A673 (cell line): ENCODE measurements at places on chromosomes 2 and 18.
A peak's percentile ranks its signal among the peaks of the same experiment; 100 is the strongest.

DNA sequence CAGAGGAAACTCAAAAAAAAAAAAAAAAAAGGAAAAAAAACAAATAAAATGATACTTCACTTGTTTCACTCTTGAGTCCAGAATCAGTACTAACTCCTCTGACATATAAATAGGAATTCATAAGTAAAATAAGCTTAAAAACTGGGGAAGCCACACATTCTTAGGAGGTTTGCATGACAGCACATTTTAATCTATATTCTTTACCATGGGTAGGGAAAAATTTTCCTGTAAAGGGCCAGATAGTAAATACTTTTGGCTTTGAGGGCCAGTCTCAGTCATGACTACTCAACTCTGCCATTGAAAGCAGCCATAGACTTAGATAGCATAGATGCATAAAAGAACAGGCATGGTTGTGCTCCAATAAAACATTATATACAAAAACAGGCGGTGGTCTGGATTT lies 145.2 kb downstream of the BCL11A start:
- DNase-seq: no peak

GRCh38 chr2:231612109-231612455 lies 19.4 kb downstream of the TEX44 start:
- no peak for DNase-seq

DNA sequence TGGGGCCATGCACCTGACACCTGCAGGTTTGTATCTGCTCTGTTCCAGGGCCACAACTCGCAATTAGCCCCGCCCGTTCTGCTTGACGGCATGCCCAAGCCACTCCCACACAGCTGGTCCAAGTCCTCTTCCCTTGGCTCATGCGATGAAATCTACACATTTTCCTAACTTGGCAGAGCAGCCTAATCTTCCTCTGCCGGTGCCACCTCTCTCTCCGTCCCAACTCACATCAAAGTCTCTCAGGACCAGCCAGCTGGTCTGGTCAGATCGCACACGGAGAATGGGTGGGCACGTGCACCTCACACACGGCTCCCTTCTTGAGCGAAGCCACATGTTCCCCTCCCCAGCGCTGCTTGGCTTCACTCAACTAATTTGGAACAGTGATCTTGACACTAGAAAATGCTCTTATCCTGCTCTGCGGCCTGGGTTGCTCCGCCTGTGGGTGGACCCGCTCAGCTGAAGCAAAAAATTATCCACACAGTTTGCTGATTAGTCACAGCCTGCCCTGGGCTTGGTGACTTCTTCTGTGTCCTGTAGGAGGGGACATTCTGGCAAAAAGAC lies 176.7 kb downstream of the NRP2 start:
- no peak for DNase-seq

DNA sequence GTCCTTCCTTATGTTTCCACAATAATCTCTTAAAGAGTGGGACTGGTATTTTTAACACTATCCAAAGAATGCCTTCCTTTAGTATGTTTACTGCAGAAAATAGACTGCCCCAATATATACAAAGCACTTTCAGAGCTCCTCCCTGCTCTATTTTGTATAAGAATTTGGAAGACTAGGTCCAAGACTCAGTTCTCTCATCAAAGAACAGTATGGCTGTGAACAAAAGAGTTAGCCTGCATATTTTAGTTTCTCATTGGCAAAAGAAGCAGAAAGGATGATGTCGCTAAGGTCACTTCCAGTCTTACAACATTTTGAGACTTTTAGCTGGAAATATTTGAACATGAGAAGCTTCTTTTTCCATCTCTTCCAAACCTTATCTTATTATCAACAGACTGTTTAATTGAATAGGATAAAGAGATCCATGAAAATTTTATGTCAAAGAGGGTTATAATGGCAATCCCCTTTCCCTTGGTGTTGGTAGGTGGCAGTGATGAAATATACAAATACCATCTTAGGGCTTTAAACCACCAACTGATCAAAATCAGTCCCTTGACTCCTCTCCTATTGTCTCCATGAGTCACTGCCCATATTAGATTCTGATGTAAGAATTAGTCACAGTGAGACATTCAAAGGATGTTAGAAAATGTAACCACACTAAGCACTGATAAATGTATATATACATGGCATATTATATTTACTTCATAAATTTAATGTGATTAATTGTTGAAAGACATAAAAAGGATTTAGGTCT lies 266.9 kb upstream of the DSEL start:
- peak; percentile 78 for DNase-seq

DNA sequence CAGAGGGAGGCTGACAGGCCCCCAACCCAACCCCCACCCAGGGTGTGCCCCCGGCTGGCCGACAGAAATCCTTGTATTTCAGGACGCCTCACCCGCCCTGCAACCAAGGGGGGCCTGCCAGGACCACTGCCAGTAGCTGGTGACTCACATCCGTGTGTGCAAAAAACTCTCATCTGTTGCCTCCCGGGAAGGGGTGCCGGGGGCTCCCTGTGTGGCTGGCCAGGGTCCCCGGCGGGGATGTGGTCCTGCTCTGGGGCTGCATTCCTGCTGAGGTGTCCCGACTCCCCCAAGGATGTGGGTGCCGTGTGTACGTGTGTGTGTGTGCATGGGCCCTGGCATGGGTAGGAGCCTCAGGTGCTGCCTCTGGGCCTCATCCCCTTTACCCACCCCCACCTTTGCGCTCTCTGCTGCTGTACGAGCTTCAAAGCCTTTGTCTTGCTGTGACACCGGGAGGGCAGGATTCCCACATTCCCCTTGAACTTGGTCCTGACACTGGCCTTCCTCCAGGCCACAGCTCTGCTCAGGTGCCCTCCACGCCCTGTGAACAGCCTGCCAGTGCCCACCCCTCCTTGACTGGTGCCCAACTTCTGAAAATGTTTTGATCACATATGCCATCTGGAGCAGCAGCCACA lies 226.3 kb upstream of the HDAC4 start:
- DNase-seq: peak; percentile 12

GRCh38 chr2:71001981-71002570 lies 7.4 kb upstream of the TEX261 start:
- DNase-seq: no peak

DNA sequence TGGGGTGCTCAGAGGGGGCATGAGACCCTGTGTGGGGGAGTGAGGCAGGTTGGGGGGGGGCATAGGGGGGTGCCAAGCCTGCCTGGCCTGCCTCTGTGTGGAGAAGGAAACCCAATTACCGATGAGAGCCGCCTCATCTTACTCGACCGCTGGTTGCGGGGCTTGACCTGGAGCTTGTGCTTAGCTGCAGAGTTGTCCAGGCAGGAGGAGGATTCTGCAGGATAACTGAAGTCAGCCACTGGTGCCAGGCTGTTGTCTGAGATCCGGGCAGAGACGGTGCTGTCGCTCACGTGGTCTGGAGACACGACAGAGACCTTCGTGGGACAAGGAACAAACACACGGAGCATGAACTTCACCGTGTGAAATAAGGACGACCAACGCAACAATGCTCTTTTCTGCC lies 95.9 kb upstream of the MGAT4A start:
- no peak for DNase-seq

GRCh38 chr2:86016581-86016980 lies 89.1 kb downstream of the POLR1A start:
- no peak for DNase-seq

- peak; percentile 17 for DNase-seq
Observed at GRCh38 chr2:64524604-64525316, 632 bp downstream of the AFTPH start.

DNA sequence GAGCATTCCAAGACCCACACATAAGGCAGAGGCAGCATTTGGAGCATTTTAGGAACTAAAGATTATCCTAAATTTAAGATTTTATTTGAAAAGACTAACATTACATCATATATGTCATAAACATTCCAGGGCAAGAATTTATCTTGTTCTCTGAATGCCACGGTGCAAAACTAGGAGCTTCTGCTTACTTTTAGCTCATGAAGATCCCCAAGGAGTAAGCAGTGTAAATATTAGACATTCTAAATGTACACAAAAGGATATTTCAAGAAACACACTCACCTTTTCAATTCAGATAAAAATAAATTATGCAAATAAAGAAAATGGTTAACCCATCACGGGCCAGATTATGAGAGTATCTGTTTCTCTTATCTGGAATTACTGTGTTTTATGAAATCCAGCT lies 101.7 kb upstream of the ETAA1 start:
- DNase-seq: no peak

DNA sequence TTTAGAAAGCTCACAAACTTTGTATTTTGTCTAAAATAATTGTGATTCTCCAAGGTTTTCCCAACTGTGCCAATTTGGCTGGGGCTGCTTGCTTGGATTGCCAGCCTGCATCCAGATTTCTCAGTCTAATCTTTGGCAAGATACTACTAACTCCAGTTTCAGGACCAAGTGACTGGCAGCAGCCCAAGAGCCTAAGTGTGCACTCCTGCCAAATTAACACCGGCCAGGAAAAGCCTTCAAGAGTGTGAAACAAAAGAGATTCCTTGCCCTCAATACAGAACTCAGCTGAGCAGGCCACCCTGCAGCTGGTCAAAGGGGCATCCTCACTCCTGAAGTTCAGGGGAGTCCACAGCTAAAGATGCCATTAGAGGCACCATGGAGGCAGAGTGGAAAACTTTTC lies 589.0 kb upstream of the ACVR2A start:
- DNase-seq: no peak

- DNase-seq: peak; percentile 64
Observed at GRCh38 chr2:217248312-217248935, 388.6 kb upstream of the TNP1 start.

DNA sequence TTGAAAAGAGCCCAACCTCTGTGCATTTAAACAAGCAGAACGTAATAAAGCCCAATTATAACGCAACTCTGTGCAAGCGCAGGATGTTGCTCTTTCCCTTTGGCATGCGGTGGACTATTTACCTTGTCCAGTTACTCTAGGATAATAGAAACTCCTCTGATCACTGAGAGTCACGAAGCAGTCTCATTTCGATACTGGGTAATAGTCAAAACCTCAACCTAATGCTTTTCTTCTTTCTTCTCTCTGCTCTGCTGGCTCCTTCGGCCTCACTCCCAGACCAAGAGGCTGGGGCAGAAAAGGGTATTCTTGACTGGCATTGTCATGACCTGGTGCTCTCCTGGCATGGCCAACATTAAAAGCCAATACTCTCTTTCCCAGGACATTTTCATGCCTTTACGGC lies 89.7 kb upstream of the GCFC2 start:
- no peak for DNase-seq

- peak; percentile 14 for DNase-seq
Observed at GRCh38 chr2:72785517-72785916, 40.3 kb downstream of the EXOC6B start.

GRCh38 chr2:3678212-3678611 lies 20.2 kb downstream of the ALLC start:
- DNase-seq: no peak

DNA sequence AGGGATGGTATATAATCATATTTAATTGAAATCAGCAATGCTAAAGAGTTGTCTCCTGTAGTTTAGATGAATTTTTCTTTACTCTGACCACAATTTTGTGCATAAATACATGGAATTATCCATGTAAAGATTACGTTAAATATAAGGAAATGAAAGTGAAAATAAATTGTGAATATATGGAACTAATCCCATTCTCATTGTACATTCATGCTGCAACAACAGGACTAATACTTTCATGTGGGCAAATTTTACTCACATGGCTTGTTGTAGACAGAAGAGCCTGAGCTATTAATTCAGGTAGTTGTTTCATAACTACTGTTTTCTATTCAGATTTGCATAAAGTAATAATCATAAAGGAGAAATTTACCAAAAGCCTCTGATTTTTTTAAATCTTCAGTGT lies 357.8 kb downstream of the ARHGAP15 start:
- DNase-seq: no peak

DNA sequence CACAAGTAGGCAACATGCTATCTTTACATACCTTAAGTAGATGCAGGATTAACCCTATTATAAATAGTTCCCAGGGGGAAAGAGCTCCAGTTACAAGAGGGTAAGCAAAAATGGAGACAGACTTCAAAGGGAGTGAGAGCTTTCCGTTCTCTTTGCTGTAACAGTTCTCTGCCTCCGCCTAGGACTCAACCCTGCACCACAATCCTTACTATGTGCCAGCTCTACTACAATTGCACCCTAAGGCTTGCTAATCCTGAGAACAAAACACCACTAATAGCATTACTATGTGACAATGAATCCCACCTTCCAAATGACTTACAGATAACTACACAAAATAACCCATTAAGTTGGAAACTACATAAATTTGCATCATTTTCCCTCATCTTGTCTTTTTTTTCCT lies 7.7 kb downstream of the ZBTB14 start:
- no peak for DNase-seq

- no peak for DNase-seq
Observed at GRCh38 chr2:151478011-151478410, 68.3 kb downstream of the RIF1 start.

- peak; percentile 12 for DNase-seq
Observed at GRCh38 chr2:71925268-71926088, 222.2 kb downstream of the CYP26B1 start.

GRCh38 chr2:199596549-199596948 lies 138.8 kb upstream of the SATB2 start:
- DNase-seq: peak; percentile 49

DNA sequence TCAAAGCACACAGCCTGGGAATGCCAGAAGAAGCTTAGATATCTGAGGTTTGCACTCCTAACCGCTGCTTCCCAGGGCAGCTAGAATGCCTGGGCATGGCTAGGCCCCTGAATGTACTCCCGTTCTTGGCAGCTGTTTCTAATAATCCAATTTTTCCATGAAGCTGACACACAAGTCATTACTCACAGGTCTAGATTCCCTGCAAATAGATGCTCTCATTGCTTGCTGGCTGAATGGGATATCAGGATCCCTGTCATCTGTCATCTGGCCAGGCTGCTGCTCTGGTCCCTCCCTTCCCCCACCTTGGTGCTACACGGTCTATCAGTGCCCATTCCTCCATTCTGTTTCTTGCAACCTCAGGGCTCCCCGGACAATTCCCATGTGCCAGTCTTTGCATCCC lies 40.7 kb upstream of the TEX51 start:
- no peak for DNase-seq

GRCh38 chr2:240986787-240987411 lies 11.5 kb upstream of the SNED1 start:
- DNase-seq: peak; percentile 82

DNA sequence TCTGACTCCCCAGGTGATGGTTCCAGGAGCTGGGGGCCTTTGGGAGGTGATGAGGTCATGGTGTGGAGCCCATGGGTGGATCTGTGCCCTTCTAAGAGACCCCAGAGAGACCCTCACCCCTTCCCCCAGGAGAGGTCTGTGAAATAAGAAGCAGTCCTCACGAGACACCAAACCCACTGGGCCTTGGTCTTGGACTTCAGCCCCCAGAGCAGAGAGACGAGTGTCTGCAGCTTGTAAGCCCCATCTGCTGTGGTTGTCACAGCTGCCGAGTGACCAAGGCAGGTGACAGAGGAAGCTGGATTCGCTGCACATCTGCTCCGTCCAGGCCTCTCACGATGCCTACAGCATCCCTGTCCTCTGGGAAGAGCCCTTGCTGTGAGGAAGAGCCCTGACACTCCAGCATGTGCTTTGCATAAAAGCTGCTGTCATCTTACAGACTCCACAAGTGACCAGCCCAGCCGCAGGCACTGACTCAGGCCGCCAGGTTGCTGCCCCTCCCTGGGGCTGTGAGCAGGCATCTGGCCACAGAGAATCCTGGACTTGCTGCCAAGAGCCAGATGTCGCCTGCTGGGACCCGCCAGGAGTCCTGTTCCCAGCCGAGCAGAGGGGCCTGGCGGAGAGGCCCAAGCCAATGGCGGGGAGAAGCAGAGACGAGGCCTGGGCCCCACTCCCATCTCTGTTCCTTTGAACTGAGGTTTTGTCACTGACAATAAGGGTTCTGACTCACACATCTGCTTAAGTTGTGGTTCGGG lies 150.8 kb downstream of the PXDN start:
- DNase-seq: peak; percentile 66
